GM19239 (cell line): ENCODE measurements at places on chromosomes 12 and 14.

DNA sequence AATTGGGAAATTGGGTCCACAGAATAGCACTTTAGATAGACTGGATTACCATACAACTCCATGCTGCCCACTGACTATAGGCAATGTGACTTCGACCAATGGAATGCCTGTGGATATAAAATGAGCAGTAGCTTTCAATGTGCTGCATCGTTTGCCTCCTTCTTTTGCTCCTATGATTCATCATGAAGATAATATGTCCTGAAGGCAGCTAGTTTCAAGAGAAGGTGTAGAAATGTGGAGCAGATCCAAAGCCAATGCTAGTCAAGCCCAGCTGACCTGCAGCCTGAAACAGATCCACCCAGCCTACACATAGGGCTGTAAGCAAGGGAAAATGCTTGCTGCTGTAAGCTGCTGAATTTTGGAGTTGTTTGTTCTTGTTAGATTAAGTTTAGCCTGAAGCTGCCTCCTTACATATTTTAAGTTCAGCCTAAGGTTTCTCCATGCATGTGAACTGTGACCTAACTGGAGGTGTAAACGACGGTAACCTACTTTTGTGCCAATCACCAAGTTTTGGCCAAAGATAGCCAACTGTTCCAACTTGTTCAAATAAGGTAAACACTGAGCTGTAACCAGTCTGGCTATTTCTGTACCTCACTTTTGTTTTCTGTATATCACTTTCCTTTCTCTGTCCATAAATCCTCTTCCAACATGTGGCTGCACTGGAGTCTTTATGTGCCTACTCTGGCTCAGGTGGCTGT lies 169.1 kb upstream of the AVPR1A start:
- no peak for DNase-seq

GRCh38 chr14:33229269-33229929 lies 290.7 kb downstream of the NPAS3 start:
- DNase-seq: no peak

GRCh38 chr12:97681612-97682504 lies 219.3 kb downstream of the RMST start:
- DNase-seq: no peak

DNA sequence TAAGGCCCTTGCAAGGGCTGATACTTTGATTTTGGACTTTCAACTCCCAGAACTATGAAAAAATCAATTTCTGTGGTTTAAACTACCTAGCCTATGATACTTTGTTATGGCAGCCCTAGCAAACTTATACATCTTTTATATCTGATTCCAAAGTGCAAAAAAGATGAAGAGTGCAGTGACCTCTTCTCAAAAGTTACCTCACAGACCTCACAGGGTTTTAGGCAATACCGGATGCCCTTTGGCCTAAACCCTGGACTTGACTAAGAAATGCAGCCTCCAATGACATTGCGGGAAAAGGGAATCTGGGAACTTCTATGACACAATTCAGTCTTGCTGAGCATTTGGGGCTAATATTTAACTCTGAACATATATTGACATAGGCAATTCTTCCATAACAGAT lies 63.3 kb downstream of the IGF1 start:
- no peak for DNase-seq

- DNase-seq: no peak
Measured at GRCh38 chr12:53179687-53180219, 769 bp upstream of the ZNF740 start.

DNA sequence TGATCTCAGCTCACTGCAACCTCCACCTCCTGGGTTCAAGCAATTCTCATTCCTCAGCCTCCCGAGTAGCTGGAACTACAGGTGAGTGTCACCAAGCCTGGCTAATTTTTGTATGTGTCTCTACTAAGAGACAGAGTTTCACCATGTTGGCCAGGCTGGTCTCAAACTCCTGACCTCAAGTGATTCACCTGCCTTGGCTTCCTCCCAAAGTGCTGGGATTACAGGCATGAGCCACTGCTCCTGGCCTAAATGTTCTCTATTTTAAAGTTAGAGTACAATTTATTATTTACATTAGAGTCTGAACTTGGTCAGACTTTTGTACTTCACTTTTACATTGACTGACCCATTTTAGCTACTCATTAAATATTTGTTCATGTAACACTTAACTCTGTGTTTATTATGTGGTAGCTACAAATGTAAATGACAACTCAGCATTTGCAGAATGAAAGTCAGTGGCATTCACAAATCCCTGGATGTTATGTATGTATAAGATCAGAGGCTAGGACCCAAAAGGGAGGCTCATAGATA lies 409.6 kb downstream of the APAF1 start:
- DNase-seq: no peak

GRCh38 chr14:53979747-53980642 lies 23.4 kb upstream of the BMP4 start:
- no peak for DNase-seq

DNA sequence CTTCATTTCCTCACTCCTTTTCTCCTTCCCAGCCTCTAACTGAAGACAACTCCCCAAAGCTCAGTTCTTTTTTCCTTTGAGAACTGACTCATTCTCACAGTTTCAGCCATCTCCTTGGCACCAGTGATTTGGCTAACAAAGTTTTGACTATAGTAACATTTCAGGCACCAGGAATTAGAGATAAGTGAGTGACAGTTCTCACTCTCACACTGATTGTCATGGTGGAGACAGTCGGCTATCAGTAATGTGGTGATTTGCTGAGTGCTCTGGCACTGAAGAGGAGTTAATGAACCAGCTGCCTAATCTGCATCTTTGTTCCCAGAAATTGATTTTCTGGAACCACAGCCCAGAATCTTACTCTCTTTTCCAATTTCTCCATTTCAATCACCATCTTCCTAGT lies 29.5 kb downstream of the HELB start:
- no peak for DNase-seq

DNA sequence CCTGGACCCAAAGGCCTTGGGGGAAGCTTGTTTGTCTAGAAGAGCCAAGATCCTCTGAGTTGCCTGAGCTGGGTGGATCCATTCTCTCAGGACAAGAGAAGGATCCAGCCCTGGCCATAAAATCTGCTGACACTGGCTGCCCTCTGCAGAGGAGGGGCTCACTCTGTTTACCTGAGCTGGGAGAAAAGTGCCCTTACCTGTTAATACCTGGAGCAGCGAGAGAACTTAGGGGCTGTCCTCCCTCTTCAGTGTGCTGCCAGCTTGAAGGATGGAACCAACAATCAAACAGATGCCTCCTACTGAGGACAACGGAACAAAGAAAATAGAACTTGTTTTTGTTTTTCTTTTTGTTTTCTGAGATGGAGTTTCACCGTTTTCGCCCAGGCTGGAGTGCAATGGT lies 7.3 kb upstream of the KRT7 start:
- DNase-seq: no peak

- no peak for DNase-seq
Measured at GRCh38 chr12:88113871-88114270, 28.0 kb downstream of the CEP290 start.

DNA sequence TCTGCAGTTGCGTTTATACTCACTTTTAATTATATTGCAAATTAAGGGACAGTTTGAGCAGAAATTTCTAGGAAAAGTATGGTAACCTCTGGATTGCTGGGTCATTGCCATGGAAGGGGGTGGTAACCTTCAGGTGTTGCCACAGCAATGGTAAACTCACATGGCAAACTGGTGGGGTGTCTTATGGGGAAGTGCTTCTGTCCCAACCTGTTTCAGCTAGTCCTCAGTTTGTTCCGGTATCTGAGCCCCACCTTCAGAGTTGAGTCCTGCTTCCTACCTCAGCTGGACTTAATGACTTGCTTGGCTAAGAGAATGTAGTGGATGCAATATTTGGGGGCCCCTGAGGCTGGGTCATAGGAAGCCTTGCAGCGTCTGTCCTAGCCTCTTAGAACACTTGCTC lies 7.3 kb upstream of the CLMN start:
- DNase-seq: no peak

DNA sequence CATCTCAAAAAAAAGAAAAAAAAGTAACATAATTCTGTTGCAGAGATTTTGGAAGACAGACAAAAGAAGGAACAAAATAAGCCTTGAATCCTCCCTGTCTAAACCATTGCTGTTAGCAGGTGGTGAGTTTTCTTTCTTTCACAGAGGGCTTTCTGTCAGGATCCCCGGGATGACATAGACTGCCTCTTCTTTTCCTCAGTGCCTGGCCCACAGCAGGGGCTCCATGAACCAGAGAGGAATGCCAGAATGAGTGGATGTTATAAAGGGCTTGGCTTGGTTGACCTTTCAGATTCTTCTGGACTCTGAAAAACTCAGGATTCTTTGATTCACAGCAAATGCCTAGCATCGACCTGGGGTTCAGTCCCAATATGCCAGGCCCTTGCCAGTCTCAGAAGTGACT lies 45.8 kb upstream of the CORO1C start:
- DNase-seq: no peak

DNA sequence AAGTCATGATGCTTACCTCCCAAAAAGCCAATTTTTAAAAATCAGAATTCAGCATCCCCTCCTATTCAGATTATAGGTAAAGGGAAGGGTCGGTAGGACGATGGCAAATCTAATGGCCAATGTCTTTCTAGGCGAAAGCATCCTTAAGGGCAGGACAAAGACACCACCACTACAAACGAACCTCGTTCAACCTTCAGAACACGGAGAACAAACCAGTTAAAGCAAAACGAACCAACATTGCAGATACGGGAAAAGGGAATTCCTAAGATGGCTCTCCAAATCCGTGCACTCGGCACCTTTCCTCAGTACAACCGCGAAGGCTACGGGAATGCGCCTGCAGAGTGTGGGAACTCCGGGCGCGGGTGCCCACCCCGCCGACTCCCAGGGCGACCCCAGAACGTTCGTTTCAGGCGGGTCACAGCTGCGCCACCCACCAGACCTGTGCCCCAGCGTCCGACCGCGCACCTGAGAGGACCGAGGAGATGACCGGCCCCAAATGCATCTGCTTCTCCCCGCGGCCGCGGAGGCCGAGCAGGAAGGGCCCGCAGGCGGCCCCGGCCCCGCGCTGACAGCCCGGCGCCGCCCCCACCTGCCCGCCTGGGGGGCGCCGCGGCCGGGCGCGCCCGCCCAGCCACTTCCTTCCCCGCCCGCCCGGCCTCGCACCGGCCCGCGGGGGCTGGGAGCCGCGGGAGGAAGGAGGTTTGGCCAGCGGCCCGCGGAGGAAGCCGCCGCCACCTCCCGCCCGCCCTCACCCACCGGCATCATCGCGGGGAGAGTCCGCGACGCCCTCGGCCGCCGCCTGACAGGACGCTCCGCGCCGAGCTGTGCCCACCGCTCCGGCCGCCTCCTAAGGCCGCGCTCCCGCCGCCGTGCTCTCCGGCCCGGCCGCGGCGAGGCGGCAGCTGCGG lies 578 bp downstream of the PPP1R13B start:
- DNase-seq: peak; percentile 69

DNA sequence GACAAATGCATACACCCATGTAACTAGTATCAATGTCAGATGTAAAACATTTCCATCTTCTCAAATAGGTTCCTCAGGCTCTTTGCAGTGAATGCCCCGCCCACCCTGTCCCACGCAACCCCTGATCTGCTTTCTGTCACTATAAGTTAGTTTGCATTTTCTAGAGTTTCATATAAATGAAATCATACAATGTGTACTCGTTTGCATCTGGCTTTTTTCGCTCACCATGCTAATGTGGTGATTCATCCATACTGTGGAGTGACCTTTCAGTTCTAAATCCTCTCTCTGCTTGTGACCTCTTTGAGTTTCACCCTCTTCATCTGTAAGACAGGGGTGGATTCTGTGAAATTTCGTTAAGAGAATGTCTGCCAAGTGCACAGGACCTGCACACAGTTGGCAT lies 30.6 kb upstream of the MSI1 start:
- DNase-seq: no peak

DNA sequence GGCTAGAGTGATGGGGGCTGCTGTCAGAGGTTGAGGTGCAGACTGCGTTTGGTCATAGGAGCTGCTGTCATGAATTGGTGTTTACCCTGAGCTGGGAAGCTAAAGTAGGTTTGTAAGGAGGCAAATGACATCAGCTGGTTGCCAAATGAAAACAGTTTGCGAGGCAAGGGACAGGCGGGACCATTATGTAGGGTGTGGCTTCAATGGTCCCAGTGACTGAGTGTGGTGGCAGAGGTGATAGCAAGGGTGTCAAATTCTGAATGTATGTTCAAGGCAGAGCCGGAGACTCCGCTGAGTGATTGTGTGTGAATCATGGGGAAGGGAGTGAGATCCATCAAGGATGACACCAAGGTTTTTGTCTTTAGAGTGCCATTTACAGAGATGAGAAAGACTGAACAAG lies 359.5 kb downstream of the VRK1 start:
- no peak for DNase-seq
